ENCODE measurements at places on chromosomes 2 and 18. TPM values are rescaled to one million over a fixed set of nuclear protein-coding genes. Genes with fewer than 3 reads are reported as not detected.

Gene CPLX4
- not detected for total RNA-seq

Gene CRYBA2
- not detected for total RNA-seq

Gene MC2R
- not detected for total RNA-seq

Gene GREB1
- 0.13 TPM for total RNA-seq

Gene G6PC2
- total RNA-seq, result not detected

Gene MYO5B
- 0.27 TPM for total RNA-seq

Gene DSG4
- not detected for total RNA-seq

Gene FAP
- 0.53 TPM for total RNA-seq
